ENCODE measurements at places on chromosomes 4 and X.

GRCh38 chr4:47213106-47213505 lies 181.7 kb downstream of the GABRB1 start:
- DNase-seq, result no peak

GRCh38 chr4:159150396-159150795 lies 47.5 kb downstream of the RAPGEF2 start:
- no peak for DNase-seq

GRCh38 chr4:176769514-176769913 lies 23.2 kb downstream of the VEGFC start:
- no peak for DNase-seq

GRCh38 chr4:184968366-184968765 lies 49.9 kb upstream of the HELT start:
- DNase-seq, result no peak

GRCh38 chr4:59258002-59258401 lies 1942.1 kb upstream of the ADGRL3 start:
- no peak for DNase-seq

Data from activated T-cell treated with anti-CD3 and anti-CD28 coated beads for 4 hours (primary cell).